ENCODE measurements at places on chromosomes 16 and 17.

DNA sequence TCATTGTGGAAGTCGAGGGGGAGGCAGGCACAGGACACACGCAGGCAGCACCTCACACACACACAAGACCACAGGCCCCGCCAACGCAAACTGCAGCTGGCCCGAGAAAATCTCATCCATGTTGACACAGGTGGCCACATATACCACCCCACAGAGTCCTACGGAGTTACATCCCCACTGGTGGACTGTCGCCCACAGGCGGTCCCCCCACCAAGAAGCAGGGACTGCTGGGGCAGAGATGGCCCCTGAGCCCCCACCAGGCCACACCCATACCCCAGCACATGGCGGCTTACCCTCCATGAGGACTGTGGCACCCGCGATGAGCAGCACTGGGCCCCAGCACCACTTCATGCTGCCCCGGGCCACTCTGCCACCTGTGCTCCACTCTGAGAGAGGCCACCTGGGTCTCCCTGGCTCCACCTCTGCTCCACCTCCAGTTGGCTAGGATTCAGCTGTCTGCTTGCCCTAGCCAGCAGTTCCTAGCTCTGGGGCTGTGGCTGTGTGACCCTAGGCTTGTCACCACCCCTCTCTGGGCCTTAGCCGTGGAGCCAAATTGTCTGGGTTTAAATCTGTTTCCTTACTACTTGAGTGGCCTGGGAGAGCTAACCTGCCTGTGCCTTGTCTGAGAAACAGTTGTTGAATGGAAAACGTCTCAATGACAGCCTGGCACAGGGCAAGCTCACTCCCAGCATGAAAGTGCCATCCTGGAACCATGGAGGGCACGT lies at the start of gene PRSS53:
PRSS53 (minus strand) TSS at position 485 of the 725 bp plus-strand sequence; CDS start at position 351, 134 bp downstream.
- DNase-seq = no peak

DNA sequence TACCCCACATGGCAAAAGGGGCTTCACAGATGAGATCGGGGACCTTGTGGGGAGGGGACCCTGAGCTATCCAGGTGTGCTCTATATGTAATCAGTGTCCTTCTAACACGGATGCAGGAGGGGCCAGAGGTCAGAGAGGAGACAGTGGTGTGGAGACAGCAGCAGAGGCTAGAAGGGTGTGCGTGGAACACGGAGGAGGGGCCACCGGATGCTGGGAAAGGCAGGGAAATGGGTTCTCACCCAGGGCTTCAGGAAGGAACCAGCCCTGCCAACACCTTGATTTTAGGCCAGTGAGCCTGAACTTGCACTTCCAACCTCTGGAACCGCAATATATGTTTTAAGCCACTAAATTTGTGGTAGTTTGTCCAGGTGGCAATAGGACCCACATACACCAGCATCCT lies 4.6 kb upstream of the SLC38A8 start:
- DNase-seq = no peak

GRCh38 chr16:61590577-61590976 lies 445.7 kb downstream of the CDH8 start:
- no peak for DNase-seq

DNA sequence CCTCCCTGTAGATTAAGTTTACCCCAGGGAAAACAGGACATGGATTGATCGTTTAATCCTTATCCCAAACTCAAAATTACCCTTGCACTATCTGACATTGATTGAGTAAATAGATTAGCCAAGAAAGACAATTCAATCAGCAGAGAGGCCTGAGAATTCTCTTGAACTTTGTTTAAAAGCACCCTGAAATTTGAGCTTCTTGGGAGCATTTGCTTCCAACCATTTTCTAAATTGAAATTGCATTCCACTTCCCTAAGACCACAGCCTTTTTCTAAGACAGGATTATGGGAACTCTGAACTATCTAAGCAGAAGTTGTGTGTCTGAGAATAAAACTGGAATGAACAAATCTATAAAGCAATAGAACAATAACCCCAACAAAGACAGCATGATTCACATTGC lies 76.6 kb upstream of the TNRC6A start:
- DNase-seq = no peak

DNA sequence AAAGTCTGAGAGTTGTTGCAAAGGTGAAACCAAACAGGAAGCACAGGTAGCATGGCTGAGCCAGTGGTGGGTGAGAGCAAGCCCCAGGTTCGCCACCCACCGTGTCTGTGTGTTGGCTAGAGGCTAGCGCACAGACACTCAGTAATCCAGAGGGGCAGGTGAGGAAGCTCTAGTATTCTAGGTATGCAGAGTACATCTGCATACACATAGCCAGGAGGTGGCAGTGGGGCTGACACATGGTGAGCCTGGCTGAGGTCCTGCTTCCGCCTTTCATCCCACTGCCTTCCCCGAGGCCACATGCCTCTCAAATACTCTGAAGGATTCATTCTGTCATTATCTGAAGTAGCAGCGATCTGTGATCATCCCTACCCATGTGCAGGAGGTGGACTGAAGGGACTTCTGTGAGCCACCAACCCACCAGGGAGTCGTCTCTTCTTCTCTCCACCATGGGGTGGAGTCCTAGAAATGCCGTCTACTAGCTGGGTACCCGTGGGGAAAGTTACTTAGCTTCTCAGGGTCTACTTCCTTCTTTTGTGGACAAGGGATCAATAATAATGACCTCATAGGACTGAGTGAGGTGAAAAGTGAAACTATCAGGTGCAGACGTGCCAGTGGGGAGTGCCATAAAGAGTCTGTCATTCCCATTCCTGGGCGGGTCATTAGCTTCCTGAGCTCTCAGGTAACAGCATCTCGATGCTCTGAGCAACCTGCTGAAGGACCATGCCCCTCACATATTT lies 36.0 kb upstream of the ICAM2 start:
- no peak for DNase-seq
